A375 (cell line): ENCODE measurements at places on chromosomes 16 and 17. TPM values are rescaled to one million over a fixed set of nuclear protein-coding genes. Genes with fewer than 3 reads are reported as not detected.

The CA4 gene
- not detected in 2 replicates for total RNA-seq

The FNDC8 gene
- total RNA-seq, result not detected in 2 replicates

The SOX8 gene
- total RNA-seq, result 0.87 and 1.3 TPM in 2 replicates

The MILR1 gene
- 0.38 and 1.5 TPM in 2 replicates for total RNA-seq

The CDRT15L2 gene
- total RNA-seq, result not detected in 2 replicates

The KRTAP1-5 gene
- total RNA-seq, result not detected in 2 replicates

The CREBBP gene
- total RNA-seq, result 25.5 and 38.0 TPM in 2 replicates

The SLC43A2 gene
- total RNA-seq, result 0.77 and 1.4 TPM in 2 replicates

The HSD17B2 gene
- total RNA-seq, result not detected in 2 replicates

The STAT5B gene
- total RNA-seq, result 25.1 and 27.2 TPM in 2 replicates

The TBX6 gene
- total RNA-seq, result 0.64 and 1.6 TPM in 2 replicates

The ZFP3 gene
- total RNA-seq, result not detected in 2 replicates

The CD300H gene
- total RNA-seq, result not detected in 2 replicates

The CIITA gene
- total RNA-seq, result 19.3 and 21.2 TPM in 2 replicates

The AGRP gene
- not detected in 2 replicates for total RNA-seq

The GLOD4 gene
- 57.5 and 61.7 TPM in 2 replicates for total RNA-seq

The MPP2 gene
- 3.6 and 5.7 TPM in 2 replicates for total RNA-seq

The VMP1 gene
- total RNA-seq, result 150 and 183 TPM in 2 replicates

The MRTFB gene
- 5.0 and 6.9 TPM in 2 replicates for total RNA-seq

The CMTM2 gene
- total RNA-seq, result not detected in 2 replicates

The TP53TG3F gene
- not detected in 2 replicates for total RNA-seq

The BORCS6 gene
- 5.3 and 8.0 TPM in 2 replicates for total RNA-seq

The HOXB5 gene
- 1.0 TPM in 2 replicates for total RNA-seq

The COTL1 gene
- total RNA-seq, result 308 and 334 TPM in 2 replicates

The CLEC18A gene
- 6.3 and 7.2 TPM in 2 replicates for total RNA-seq

The GH2 gene
- not detected in 2 replicates for total RNA-seq

The GAS7 gene
- 64.2 and 75.4 TPM in 2 replicates for total RNA-seq

The CDT1 gene
- 68.2 and 88.4 TPM in 2 replicates for total RNA-seq

The CCDC78 gene
- total RNA-seq, result 14.4 and 16.5 TPM in 2 replicates

The ZNF19 gene
- 2.1 and 4.6 TPM in 2 replicates for total RNA-seq

The PIK3R6 gene
- total RNA-seq, result 0.04 TPM in 1 of 2 replicates, not detected in the other
